IMR-90 (cell line): ENCODE measurements at places on chromosomes 11 and 22. TPM values are rescaled to one million over a fixed set of nuclear protein-coding genes. Genes with fewer than 3 reads are reported as not detected.
A peak's percentile ranks its signal among the peaks of the same experiment; 100 is the strongest.

The INPP5J gene
- 0.28 and 0.36 TPM in 2 replicates for total RNA-seq

The PKDREJ gene
- not detected in 2 replicates for total RNA-seq

The EEF1G gene
- 1,598 and 1,857 TPM in 2 replicates for total RNA-seq

GRCh38 chr22:23709107-23709506, 18.3 kb downstream of the RGL4 start:
- no peaks in the 10 kb centered on the region; the same call in 1 of the 2 replicates for H3K4me1 ChIP-seq
- no peaks in the 10 kb centered on the region for H3K27me3 ChIP-seq
- H3K36me3 ChIP-seq: peaks cover 45% of the 10 kb centered on the region
- H3K27ac ChIP-seq: no peak overlapping the region
- DNase-seq: peak; percentile 59
- no peak overlapping the region for H3K4me3 ChIP-seq
